Left ventricle myocardium inferior (tissue), 1 donor: ENCODE measurements at places on chromosomes 5 and 9. TPM values are rescaled to one million over a fixed set of nuclear protein-coding genes. Genes with fewer than 3 reads are reported as not detected.

IFNA13 gene
- total RNA-seq = not detected

DNA sequence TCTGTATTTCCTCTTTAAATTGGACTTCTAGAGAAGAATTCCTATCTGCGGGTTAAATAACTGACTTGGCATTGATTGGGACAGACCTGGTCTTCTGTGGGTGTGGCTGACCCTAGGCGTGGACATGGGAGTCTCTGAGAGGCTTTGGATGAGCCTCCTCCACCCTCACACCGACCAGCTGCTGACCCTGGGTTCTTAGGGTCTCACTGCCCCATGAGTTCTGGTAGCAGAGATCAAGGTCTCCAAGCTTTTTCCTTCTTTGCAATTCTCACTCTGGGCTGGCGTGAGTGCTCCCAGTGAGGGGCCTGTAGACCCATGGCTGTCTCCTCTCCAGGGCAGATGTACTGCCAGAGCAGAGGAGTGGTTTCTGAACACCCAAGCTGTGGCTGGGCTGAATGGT is 41.6 kb upstream of the PITX1 start:
- DNase-seq = no peak

ACSL6 gene
- total RNA-seq = 2.7 TPM

DNA sequence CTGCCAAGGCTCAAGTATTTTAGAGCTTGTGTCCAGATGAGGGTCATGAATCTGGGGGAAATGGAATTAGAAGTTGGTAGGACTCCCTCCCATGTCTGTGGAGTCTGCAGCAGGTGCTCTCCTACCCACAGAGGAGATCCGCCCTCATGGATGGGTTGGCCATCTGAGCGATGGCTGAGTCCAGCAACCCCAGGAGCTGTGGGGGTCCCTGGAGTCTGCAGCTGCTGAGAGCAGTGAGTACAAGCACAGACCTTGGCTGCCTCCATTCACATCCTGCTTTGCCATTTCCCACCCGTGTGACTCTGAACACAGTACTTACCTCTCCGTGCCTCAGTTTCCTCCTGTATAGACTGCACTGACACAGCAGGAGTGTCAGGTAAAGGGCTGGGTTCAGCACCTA is 25.8 kb upstream of the SYNPO start:
- no peak for DNase-seq

NDUFAF2 gene
- total RNA-seq = 37.6 TPM

DNA sequence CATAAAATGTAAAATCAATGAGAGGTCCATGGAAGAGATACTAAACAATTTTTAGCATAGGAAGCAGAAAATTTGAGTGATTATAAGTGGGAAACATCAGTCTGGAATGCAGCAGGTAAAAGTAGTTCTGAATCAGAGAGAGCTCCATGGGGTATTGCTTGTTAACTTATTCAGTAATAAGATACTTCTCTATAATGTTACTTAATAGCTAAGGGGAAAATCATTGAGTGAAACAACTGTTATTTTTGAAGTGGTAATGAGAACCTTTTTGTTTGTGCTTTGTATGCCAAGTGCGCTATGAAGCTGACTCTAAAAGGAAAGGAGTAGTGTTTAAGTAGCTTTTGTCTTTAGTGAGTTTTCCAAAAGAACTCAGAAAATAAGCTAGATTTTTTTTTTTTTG is 95.2 kb downstream of the ERBIN start:
- DNase-seq = no peak
